Neuronal stem cell (in vitro differentiated cells): ENCODE measurements at places on chromosomes 16 and 17.

- no peak for DNase-seq
Observed at GRCh38 chr17:68611353-68612208, 10.4 kb upstream of the FAM20A start.

GRCh38 chr16:48447428-48447827 lies 62.2 kb upstream of the SIAH1 start:
- no peak for DNase-seq

- no peak for DNase-seq
Observed at GRCh38 chr16:73047221-73047535, 750 bp downstream of the ZFHX3 start.

- no peak for DNase-seq
Observed at GRCh38 chr16:4207229-4207628, 34.7 kb downstream of the SRL start.

DNA sequence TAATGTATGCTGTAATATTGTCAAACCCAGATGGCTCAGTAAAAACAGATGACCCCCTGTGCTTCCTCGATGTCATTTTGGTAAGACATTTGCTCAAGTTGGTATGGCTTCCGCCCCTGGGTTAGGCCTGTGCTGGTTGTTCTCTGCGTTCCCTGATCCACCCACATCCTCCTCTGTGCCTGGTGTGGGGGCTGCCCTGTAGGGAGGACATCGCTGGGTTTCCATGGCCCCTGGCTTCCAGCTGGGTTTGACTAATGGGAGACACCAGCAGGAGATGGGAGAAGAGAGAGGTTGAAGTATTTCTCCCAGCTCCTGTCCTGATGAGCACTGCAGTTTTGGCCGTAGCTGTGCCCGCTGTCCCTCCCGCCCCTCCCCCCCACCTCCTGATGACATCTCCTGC lies 4.4 kb upstream of the MFAP4 start:
- no peak for DNase-seq

- no peak for DNase-seq
Observed at GRCh38 chr17:82098939-82099763, 1.1 kb upstream of the FASN start.

DNA sequence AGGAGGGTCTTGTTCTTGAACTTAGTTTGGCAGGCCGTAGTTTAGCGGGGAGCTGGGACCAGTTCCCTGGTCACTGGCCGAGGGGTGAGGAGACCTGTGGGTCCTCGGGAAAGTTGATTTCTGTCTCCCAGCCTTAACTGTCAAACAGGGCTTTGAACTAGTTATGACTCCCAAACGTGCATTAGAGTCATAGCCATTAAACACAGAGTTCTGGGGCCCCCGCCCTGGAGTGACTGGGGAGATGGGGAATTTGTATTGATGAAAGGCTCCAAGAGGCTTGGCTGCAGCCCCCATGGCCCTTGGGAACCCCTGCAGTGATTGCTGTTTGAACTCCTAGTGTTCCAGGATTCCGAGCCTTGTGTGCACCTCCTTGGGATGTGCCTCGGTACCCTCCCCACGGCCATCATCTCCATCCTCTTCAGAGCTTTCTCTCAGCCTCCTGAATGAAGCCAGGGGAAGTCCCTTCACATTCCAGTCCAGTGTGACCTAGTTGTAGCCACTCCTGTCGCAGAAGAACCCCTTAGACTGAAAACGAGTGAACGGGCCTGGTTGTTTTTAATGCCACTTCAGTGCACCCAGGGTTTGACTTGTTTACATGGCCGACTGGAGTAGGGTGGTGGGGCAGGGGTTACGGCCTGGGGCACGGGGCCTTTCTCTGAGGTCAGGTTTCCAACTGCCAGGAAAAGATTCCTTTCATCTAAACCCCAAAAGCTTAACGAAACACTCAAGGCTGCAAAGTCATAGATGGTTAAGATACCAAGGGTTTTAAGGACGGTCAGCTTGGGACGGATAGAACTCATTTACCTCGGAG lies 1.4 kb downstream of the MPRIP start:
- peak; percentile 26 for DNase-seq

DNA sequence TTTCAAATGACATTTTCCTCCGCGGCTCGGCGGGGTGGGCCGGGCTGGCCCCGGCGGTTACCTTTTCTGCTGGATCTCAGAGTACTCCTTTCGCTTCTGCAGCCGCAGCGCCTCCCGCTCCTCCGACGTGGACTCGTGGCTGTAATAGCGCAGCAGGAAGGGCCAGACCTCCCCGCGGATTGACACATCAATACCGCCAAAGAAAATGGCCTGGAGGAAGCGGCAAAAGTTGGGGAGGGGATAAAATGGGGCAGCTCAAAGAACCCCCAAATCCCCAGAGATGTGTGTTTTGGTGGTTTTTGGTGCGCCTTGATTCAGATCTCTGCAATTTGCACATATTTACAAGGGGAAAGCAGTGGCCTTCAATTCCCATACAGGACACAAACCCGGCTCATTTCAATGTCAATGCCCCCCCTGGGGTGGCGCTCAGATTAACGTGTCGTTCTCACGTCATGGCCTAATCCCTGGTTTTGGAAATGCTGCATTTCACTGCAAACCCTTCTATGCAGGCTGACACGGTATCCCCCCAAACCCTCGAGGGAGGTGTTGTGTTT lies 85.9 kb downstream of the TBC1D16 start:
- DNase-seq = peak; percentile 65

DNA sequence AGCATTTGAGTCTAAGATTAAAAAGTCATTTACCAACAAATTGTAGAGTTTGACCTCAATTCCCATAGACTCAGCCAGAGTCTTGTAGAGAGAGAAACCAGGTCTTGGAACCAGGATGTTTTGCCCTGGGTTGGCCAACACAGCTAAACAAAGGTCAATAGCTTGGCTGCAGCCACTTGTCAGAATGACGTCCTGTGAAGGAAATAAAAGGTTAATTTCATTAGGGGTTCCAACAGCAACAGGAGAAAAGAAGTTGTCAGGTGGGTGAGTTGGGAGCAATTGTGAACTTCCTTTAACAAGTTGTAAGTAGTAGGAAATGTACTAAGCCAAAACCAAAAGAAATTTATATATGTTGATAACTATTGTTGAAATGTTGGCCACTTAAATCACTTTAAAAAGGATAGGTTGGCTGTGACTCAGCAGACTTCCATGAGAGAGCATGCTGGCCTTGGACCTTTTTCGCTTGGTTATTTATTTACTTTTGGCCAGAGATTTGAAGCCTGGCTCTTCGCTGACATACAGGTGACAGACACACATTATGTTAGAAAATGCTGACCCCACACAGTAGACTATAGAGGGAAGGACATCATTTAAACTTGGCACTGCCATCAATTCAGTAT lies 4.3 kb downstream of the TAT start:
- DNase-seq = no peak

DNA sequence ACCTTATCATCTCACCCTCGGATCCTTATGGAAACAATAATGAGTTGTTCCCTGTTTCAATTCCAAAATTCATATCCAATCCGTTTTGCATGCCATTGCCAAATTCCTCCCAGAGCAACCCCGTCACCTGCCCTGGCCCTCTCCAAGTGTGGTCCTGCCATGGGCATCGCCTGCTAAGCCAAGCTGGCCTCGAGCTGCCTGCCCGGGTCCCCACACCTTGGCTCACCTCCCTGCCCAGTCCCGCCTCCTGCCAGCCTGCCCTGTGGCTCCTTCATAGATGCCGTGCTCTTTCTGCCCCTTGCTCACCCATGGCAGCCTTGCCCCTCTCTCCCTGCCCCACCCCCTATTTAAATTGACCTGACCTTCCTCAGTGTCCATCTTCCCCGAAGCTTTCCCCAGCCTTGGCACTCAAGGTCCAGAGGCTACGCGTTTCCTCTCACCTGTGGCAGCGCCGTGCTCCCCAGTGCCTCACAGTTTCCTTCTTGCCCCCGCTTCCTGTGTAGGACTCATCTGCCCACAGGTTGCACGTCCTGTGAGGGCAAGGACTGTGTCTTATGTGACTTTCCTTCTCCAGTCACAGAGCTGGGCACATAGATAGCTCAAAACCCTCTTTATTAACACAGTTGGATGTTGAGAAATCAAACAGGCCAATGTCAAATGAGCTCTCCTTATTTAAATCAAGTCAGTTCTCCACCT lies 12.7 kb downstream of the MAPT start:
- DNase-seq = no peak

GRCh38 chr16:89593841-89594240 lies 18.3 kb downstream of the CPNE7 start:
- no peak for DNase-seq

- DNase-seq = no peak
Observed at GRCh38 chr17:61040666-61041065, 359.0 kb upstream of the TBX2 start.

- no peak for DNase-seq
Observed at GRCh38 chr16:63129411-63130125, 1093.3 kb upstream of the CDH8 start.

DNA sequence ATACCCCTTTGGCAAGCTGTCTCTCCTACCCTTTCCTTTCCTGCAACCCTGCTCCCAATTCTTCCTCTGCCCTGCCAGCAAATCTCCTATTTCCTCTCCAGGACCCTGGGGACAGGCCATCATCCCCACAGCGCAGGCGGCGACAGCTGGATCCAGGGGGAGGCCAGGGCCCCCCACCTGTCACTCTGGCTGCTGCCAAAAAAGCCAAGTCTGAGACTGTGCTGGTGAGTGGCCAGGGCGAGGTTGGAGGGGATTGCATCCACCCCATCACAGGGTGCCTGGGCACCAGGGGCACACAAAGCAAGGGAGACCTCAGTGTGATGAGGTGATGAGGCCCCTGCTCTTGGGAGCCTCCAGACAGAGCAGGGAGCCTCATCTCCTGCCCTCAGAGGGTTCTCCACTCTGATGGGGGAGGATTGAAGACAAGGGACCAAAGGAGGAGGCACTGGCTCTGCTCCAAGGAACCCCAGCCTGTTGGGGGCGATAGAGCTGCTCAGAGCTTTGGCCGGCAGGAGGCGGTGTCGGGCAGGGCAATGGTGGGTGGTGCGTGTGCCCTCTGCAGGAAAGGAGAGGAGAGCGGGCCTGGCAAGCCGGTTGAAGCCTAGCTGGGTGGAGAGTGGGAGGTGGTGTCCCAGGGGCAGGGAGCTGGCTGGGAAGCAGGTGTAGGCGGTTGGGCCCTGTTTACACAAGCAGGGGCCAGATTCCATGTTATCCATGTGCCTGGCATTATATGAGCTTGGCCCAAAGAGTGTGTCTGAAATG lies 15.6 kb upstream of the PDK2 start:
- DNase-seq = no peak

DNA sequence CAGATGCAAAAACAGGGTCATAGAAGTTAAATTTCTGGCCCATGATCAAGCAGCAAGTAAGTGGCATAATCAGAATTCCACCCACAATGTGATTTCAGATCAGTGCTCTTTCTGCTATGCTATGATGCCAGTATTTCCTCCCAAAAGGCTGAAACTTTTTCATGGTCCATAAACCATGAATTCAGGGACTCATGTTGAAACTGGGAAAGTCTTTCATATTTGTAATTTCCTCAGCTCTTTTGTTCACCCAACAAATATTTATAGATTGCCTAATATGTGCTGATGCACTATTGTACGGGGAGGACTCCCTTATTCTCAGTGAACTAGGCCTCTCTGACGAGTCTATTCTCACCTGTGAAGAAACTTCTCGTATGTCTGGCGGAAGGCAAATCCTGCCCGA lies 156.3 kb downstream of the MYO1D start:
- no peak for DNase-seq

GRCh38 chr16:49275050-49275730 lies 6.4 kb downstream of the CBLN1 start:
- DNase-seq = no peak

DNA sequence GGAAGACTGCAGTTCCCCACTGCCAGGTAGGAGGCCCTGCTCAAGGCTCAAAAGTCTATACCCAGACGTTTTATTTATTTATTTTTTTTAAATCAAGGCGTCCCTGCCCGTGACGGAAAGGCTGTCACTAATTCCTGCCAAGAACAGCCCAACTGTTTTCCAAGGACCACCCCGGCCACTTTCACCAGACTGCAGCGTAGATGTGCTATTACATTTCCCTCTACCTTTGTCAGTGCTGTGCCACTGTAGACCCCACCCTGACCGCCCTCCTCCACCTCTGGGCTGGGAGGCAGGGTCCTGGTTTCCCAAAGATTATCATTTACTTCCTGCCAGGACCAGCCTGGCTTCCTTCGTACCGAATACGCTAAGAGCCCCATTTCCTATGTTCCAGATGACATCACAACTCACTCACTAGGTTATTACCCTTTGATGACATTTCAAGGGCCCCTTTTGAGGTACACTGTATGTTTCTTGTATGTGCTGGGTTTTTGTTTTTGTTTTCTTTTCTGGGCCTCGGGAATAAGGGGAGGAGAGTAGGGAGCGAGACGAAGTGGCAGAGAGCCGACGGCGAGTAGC lies 6.3 kb upstream of the RNF227 start:
- no peak for DNase-seq
